SK-N-SH (cell line): ENCODE measurements at places on chromosomes 4 and X. TPM values are rescaled to one million over a fixed set of nuclear protein-coding genes. Genes with fewer than 3 reads are reported as not detected.

ZNF732 gene
- 0.05 TPM in 2 replicates for polyA plus RNA-seq

SRPK3 gene
- 0.50 and 0.74 TPM in 2 replicates for polyA plus RNA-seq

ITIH6 gene
- not detected in 2 replicates for polyA plus RNA-seq

PRAF2 gene
- polyA plus RNA-seq = 67.6 and 91.9 TPM in 2 replicates

CXCL3 gene
- polyA plus RNA-seq = 0.31 and 0.34 TPM in 2 replicates
